ENCODE measurements at places on chromosomes 7 and 10.

DNA sequence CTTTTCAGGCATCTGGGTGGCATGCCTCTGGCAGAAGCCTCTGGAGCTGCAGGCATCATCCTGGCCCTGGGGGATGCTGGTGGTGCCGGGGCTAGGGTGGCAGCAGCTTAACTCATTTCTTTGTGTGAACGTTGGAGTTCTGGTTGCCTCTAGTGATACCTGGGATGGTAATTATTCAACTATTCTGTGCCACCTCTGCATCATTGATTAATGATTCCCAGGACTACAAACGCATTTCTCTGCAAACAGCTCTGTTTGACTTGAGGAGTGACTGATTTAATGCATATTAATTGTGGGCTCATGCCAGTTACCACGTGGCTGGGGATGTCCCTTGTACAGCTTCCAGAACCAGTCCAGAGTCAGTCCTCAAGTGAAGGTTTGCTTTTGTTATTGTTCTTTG, 55.9 kb downstream of the LRRC18 start:
- DNase-seq: no peak

DNA sequence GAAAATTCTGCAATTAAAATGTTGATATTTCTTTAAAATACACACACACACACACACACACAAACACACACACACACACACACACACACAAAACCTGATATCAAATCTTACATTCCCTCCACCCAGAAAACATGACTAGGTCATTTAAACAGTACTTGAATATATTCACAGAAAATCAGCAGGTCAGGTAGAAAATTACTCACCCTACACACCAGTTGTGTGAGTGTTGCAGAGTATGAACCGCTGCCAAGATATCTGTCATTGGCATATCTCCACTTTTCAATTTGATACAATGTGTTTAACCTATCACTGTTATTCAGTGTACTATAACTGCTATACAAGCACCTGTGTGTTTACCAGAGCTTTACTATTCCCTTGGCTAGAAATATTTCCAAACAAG, 283.6 kb upstream of the LRRTM3 start:
- no peak for DNase-seq

- DNase-seq: no peak
Measured at GRCh38 chr7:12728192-12728538, 40.7 kb downstream of the ARL4A start.

DNA sequence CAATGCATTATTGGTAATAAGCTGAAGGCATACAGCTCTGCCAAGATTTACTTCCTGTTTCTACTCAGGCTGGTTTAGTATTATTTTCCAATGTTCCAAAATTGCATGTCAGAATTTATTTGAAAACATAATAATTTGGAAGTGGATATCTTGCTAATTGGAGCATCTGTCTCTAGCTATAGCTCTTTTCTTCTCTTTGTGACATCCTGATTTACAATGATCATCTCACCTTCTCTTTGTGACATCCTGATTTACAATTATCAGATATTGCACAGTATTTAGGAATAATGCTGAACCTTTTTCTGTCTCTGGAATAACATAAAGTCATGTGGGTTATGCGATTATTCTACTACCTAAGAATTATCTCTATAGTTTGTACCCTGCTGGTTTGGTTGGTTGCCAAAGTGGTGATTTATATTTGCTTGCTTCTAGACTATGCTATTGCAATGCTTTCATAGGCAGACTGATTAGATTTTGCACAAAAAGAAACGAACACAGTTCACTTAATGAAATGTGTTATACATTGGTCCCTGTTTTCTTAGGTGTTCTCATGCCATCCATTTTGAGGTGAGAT, 44.3 kb upstream of the CABCOCO1 start:
- no peak for DNase-seq

DNA sequence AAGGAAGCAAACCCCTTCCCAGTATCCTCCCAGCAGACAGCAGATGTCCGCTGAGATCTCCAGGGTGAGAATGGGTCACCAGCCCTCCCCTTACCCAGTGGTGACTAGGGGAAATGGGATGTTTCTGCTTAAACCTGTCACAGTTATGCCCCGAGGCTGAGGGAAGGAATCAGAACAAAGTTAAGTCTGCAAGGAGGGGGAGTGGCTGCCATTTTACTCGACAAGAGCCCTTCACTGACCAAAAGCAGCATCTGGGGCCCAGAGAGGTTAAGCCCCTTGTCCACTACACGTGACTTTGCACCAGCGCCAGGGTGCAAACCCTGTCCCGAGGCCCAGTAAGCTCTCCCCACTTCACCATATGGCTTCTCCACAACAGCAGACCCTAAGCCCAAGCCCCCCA, 4.6 kb upstream of the NANOS1 start:
- DNase-seq: no peak

GRCh38 chr7:95335093-95335492, 10.8 kb upstream of the PON1 start:
- DNase-seq: no peak

DNA sequence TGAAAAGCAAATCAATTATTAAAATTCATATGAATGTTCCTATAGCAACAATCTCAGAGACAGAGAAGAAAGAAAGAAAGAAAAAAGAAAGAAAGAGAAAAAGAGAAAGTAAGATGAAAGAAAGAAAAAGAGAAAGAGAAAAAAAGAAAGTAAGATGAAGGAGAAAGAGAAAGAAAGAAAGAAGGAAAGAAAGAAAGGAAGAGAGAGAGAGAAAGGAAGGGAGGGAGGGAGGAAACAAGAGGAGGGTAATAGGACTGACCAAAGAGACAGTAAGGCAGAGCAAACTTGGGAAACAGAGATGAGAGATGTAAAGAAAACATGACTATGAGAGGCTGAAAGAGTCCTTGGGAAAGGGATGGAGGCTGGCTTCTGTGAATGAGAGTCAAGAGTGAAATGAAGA, 458.4 kb downstream of the SORCS1 start:
- no peak for DNase-seq

DNA sequence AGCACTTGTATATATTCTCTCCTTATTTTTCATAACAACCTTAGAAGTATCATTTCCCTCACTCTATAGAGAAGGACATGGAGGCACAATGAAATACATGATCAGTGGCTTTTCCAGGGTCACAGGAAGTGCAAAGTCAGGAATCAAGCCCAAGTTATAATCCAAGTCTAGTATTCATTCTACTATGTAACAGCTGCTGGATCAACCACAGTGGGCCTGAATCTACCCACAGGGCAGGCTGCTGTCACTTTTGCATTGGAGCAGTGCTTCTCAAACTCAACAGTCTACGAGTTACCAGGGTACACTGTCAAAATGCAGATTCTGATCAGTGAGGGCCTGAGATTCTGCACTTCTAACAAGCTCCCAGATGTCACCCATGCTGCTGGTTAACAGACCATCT, 18.3 kb downstream of the ZDHHC16 start:
- DNase-seq: no peak

GRCh38 chr7:122532406-122533269, 166.3 kb downstream of the RNF133 start:
- DNase-seq: no peak

DNA sequence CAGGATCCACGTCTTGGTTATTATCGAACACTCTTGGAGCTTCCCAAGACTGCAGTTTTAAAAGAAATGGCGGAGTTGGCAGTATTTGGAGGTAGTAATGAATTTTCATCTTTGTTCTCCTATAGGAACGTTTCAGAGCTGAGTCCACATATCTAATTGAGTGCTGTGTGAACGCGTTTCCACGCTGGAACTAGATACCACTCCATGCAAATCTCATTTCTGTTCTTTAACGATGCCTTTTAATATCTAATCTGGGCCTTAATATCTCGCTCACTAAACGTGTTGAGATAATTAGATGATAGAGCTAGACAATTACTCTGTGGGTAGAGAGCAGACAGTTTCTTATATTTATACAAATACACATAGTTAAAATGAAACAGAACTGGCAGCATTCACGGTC, 523.6 kb downstream of the DNAJB6 start:
- no peak for DNase-seq

- peak; percentile 40 for DNase-seq
Measured at GRCh38 chr10:75187961-75188426, 22.6 kb upstream of the VDAC2 start.

DNA sequence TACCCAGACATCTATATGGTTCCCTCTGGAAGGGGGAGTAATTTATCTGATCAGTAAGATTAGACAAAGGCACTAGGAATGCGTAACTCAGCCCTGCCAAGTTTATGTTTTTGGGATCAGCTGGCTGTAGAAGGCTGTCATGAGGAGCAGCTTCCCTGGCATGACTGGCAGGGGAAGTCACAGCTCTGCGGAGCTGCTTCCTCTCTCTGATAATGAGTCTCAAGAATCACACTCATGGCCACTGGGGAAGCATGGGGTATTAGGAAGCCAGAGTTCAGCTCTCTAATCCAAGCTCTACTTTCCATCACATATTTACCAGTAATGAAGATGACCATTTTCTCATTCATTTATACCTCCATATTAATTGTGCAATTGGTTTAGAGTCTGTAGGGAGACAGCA, 758.9 kb downstream of the GRM8 start:
- no peak for DNase-seq

DNA sequence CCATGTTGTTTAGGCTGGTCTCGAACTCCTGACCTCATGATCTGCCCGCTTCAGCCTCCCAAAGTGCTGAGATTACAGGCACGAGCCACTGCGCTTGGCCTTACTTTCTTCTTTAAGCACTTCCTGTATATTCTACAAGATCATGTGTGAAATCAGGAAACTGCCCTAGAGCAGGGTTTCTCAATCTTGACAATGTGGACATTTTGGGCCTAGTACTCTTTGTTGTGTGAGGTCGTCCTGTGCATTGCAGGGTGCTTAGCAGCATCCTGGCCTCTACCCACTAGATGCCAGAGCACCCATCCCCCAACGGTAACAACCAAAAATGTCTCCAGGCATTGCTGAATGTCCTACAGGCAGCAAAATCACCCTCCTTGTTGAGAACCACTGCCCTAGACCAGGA, 24.7 kb downstream of the RRP12 start:
- DNase-seq: no peak

DNA sequence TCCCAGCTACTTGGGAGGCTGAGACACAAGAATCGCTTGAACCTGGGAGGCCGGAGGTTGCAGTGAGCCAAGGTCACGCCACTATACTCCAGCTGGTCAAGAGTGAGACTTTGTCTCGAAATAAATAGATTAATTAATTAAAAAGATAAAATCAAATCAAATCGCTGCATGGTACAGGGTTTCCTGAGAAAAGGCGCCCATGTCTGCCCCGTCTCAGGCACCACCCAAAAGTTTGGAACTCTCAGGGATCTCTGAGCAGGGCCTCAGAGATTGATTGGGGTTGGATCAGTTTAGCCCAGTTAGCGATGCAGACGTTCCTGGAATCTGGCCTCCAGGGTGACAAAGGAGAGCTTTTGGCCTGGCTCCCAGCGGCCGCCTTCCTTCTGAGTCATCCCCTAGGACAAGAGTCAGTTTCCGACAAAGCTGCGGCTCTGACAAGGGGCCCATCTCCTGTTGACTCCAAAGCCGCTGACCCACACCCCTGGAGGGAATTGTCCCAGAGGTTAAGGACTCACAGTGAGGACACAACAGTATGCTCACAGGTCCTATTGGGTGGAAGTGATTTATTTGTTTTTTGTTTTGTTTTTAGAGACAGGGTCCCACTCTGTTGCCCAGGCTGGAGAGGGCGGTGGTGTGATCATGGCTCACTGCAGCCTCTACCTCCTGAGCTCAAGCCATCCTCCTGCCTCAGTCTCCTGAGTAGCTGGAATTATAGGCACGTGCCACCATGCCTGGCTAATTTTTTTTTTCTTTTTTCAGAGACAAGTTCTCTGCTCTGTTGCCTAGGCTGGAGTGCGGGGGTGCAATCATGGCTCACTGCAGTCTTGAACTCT, 6.8 kb downstream of the ORAI2 start:
- no peak for DNase-seq

- DNase-seq: no peak
Measured at GRCh38 chr7:568031-568951, 48.6 kb upstream of the PDGFA start.

- DNase-seq: no peak
Measured at GRCh38 chr7:110693344-110693743, 397.6 kb upstream of the LRRN3 start.

GRCh38 chr7:154857728-154858681, 144.9 kb downstream of the PAXIP1 start:
- no peak for DNase-seq

GRCh38 chr10:77608281-77608680, 29.3 kb downstream of the KCNMA1 start:
- DNase-seq: no peak

GRCh38 chr7:127437241-127437640, 44.7 kb upstream of the ZNF800 start:
- no peak for DNase-seq

GRCh38 chr10:8051851-8052257, 2.6 kb upstream of the GATA3 start:
- DNase-seq: no peak

DNA sequence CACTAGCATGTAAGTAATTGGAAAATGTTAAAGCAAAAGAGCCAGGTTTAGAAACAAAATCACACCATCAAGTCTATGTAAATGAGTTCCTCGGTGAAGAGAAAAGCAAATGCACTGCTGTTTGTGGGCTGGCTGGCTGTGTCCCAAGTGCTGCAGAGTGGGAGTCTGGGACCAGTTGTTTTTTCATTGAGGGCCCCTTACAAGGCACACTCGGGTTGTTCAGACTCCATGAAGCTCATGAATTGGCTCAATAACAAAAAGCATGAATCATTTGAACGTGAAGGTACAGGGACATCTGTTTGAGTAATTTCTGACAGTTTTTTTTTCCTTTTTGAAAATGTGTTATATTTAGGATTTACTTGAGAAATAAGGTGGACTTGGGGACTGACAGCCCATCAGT, 28.0 kb downstream of the GRK5 start:
- DNase-seq: no peak

- no peak for DNase-seq
Measured at GRCh38 chr10:99708428-99709012, 23.4 kb downstream of the COX15 start.

DNA sequence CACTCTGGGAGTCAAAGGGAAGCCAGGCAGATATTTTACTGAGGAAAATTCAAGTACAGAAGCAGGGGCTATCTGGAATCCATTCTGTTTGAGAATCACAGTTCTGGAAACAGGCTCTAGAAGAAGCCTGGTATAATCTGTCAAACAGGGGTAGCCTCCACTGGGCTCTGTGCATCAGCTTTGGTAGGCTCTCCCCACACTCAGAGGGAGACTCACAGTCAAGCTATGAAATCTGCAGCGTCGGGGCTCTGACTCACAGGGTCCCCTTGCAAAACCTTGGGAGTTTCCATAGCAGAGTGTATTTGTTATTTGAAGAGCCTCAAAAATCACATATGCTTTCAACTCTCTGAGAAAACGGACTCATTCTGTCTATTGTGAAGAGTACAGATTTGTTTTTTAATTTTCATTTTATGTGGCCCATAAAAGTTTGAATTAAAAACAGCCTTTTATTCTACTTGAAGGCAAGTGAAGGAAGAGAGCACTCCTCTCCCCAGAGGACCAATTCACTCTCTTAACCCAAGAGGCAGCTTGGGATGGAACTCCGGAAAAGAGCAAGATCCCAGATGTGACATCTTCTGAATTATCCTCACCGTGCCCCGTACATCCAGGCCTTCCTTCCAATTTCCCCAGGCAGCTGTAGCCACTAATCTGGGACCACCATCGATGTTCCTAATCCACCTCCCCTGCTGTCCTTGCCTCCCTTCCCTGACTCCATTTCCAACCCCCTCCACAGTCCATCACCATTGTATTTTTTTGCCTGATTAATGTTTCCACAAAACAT, 590.9 kb upstream of the MGMT start:
- DNase-seq: no peak

Data from stimulated activated CD4-positive, alpha-beta T cell treated with anti-CD3 and anti-CD28 coated beads, Interleukin-15, amount 100 ng/mL, for 1 hour (primary cell).